Testis (tissue), 5 donors: ENCODE measurements at places on chromosomes 3 and 15. TPM values are rescaled to one million over a fixed set of nuclear protein-coding genes. Genes with fewer than 3 reads are reported as not detected.

- no peak for DNase-seq
These were observed 1.5 kb upstream of the TCF12 start for GRCh38 chr15:56916825-56917477.

- no peak for DNase-seq
These were observed 14.3 kb downstream of the TGFBR2 start for GRCh38 chr3:30620402-30621360.

DNA sequence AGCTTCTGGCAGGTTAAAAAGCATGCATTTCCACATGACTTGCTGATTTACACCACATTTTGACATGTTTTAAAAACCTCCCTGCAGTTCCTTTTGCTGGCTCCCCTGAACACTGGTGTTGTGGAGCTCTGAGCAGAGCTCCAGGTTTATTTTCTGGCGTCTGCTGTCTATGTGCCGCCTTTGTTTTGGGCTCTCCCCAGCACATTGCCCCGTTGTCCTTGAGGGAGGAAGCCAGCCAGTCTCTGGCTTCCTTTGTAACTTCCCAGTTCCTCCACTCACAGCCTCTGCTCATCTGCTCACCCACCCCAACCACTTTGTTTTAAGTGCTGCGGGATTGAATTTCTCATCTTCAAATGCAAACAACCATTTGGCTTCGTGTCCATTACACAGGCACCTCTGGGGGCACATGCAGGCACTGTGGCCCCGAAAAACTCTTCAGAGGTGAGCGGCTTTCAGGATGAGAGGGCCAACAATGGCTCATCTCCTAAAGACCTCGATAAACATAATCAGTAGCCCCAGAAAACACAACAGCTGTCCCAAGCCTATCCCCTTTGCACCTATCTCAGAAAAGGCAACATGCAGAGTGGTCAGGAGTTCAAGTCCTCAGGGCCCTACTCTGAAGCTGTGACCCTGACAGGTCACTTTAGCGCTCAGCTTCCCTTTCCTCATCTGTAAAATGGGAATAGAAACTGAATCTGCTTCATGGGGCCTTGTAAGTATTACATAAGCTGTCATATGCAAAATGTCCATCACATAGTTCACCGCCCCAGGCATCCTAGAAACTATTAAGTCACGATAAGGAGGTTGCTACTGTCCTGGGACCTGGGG lies 1.3 kb upstream of the MEF2A start:
- peak; percentile 55 for DNase-seq

DNA sequence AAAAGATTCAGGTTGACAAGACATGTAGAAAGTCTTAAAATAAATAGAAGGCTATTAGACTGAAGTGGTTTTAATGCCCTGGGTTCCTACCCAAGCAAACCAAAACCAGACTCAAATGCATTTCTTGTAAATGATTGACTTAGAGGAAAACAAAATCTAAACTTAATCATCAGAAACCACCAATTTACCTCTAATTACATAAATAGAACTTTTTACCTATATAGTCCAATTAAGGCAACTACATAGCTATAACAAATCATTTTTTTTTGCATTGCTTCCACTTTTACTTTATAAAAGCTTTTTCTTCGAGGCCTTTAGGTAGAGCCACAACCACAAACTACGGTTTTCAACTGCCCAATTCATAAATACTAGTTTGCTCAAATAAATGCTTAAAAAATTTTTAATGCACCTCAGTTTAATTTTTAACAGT lies 231.3 kb upstream of the ARHGEF26 start:
- no peak for DNase-seq

GRCh38 chr15:99477791-99478471 lies 87.9 kb upstream of the MEF2A start:
- DNase-seq, result no peak

- DNase-seq, result no peak
These were observed 40.5 kb upstream of the SMAD6 start for GRCh38 chr15:66661432-66662096.

GRCh38 chr3:52237657-52238172 lies 1.2 kb downstream of the TWF2 start:
- peak; percentile 88 for DNase-seq

- no peak for DNase-seq
These were observed 704.2 kb downstream of the EDEM1 start for GRCh38 chr3:5891711-5892110.

DNA sequence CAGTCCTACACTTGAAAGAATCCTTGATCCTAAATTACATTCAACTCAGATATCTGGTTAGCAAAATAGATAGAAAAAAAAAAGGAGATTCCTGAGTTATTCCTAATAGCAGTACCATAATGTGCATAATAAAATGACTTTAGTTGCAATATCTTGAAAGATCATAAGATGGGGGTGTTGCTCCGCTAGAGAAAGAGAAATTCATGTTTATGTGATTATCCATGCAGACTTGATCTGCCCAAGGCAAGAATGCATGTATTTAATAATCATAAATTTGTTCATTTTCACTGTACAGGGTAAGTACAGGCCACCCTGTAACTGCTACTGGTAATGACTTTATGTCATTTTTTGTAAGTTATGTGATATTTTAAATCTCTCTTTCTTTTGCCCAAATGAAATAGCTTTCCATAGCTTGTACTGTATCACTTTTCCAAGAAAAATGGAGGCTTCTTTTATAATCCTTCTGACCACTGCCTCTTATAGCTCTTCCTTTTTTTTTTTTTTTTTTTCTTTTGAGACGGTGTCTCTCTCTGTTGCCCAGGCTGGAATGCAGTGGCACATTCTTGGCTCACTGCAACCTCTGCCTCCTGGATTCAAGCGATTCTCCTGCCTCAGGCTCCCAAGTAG lies 84.6 kb downstream of the HCN4 start:
- DNase-seq, result no peak

DNA sequence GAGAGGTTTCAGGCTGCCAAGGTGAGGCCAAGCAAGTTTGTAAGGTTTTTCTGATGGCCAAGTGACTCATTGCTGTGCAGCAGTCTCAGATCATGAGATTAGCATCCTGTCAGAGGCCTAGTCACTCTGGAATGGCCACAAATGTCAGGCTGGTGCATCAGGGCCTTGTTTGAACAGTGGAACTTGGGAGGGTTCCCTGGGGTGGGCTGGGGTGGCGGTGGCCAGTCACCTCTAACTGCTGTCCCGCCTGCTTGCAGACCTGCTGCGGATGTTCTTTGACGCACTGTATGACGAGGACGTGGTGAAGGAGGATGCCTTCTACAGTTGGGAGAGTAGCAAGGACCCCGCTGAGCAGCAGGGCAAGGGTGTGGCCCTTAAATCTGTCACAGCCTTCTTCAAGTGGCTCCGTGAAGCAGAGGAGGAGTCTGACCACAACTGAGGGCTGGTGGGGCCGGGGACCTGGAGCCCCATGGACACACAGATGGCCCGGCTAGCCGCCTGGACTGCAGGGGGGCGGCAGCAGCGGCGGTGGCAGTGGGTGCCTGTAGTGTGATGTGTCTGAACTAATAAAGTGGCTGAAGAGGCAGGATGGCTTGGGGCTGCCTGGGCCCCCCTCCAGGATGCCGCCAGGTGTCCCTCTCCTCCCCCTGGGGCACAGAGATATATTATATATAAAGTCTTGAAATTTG lies 2.8 kb upstream of the FAM131A start:
- DNase-seq, result no peak

DNA sequence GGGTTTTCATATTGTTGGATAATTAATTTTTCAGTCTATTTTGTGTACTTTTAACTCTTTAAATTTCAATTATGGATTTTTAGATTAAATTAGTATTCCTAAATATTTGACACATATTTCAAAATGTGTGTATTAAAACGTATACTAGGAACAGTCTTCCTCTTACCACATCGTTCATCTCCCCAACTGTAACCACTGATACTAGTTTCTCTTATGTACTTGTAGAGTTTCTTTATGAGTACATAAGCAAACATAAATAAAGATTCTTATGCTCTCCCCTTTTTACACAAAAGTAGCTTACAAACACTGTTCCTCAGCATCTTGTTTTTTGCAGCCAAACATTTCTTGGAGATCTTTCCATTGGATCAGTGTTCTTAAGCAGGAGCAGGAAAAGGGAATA lies 45.9 kb downstream of the CMSS1 start:
- no peak for DNase-seq

DNA sequence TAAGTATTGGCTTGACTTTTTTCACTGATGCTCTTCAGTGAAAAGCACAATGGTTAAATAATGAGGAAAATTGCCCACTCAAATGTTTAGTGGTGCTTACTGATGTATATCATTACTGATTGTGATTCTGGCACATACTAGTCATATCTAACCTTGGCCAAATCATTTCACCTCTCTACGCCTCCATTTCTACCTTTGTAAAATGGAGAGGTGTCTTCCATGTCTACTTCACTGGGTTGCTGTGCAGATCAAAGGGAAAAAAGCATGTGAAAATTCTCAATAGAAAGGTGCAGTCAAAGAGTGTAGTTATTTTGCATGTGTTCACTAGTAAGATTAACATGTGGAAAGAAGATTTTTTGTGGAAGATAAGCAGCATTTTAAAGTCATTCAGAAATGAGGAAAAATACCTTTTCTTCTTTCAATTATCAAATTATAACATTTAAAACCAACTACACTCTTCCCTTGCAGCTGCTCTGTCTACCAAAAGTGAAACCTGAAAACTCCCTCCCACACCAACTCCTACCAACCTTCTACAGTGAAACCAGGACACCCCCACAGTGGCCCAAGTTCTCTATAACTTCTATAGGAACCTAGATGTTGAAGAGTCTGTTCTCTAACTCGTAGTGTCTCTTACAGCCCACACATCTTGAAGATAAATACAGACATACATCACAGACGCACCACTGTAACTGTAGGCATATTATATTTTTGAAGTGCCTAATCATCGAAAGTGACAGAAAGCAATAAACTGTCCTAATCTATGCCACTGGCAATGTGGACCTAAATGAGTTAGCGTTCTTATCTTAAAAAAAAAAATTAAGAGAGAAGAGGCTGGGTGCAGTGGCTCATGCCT lies 1.4 kb downstream of the CD200R1 start:
- DNase-seq, result no peak

DNA sequence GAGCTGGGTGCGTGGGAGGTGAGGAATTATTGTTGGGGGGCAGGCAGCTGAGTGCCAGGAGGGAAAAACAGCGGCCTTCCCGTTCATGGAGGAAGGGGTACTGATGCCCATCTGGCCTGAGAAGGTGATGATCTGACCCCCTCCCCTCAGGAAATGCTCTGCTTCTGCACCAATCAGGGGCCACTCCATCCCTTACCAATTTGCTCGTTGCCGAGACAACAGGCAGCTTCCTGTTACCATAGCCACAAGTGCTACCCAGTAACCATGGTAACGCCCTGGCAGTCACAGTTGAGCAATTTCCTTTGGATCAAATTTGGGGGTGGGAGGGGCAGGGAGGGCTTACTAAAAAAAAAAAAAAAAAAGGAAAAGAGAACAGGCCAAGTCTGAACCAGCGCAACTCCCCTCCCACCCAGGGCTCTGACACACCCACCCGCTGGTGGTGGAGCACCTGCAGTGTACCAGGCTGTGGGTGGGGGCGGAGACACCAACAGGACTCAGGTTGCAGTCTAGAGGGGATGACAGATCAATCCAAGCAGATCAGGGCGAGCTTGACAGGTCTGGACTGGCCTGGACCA lies 13.7 kb downstream of the CELF6 start:
- no peak for DNase-seq

TAMM41 gene
- 14.5 TPM for polyA plus RNA-seq

GP9 gene
- 2.1 TPM for polyA plus RNA-seq

SOX14 gene
- not detected for polyA plus RNA-seq

ALS2CL gene
- 4.4 TPM for polyA plus RNA-seq

CD86 gene
- polyA plus RNA-seq, result 3.4 TPM
